ENCODE measurements at places on chromosomes 5 and 9.

DNA sequence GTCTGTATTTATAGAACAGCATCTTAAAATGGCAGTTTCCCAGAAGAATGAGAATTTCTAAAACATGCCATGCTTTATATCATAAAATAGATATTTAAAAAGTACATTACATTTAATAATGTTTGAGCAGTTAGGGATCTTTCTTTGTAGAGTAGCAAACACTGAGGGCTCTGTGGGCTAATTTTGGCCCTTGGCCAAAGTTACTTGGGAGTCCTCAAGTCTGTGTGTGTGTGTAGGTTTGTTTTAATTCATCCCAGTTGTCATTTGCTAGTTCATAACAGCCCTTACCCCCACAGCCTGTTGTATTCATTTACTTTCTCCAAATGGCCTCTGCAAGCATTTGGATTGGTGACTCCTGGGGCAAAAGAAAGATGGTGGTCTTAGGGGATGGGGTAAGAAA lies 576.4 kb upstream of the SGCD start:
- DNase-seq, result no peak

GRCh38 chr9:34169125-34169524 lies 9.7 kb upstream of the UBAP1 start:
- DNase-seq, result no peak

DNA sequence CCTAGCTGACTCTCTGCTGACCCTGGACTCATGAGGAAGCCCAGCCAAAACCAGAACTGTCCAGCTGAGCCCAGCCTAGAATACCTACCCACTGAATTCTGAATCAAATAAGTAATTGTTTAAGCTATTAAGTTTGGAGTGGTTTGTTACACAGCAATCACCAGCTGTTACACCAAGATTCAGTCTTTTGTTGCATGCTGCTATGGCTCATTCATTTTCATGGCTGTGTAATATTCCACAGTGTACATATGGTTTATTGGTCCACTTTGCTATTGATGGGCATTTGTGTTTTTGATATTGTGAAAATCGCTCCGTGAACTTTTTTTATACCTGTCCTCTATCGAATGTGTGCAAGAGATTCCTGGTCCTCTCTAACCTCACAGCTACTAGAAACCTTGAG lies 156.4 kb downstream of the FGF18 start:
- DNase-seq, result no peak

- no peak for DNase-seq
Measured at GRCh38 chr5:79568632-79569190, 43.5 kb upstream of the TENT2 start.

All from stimulated activated CD8-positive, alpha-beta memory T cell treated with anti-CD3 and anti-CD28 coated beads, Interleukin-2, amount 100 ng/mL, for 1 hour (primary cell).